ENCODE measurements at places on chromosomes 6 and 20.

DNA sequence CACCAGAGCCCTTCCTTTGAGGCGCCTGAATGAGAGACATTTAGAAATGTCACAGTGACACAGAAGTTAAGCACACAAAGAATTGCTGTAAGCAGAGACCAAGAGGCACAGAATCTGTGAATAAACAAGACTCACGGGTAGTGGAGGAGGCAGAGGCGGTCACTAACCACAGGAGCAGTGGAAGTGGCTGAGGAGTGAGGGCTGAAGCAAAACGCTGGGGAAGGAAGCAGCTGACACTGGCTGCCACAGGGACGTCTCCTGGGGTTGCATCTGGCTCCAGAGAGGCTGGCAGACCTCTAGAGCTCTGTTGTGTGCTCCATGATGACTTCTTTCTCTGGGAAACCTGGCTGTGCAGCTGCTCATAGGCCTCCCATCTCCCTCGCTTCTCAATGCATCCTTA is 65.0 kb upstream of the SLC2A12 start:
- no peak for DNase-seq

DNA sequence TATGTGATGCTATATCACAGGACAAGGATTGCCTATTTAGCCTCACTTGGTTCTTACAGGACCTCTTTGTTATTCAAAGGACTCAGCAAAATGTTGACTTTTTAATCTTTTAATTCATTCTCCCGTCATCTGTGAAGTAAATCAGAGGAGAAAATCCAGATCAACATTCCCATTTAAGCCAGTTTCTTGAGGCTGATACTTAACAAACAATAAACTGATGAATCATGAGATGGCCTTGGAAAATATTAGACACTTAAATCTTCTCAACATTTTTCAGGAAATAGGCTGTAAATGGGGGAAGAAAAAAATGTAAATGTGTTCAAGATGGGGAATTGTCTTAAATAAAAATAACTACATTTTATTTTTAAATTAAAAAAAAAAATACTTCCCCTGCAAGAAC is 55.9 kb upstream of the UBR2 start:
- DNase-seq, result no peak

DNA sequence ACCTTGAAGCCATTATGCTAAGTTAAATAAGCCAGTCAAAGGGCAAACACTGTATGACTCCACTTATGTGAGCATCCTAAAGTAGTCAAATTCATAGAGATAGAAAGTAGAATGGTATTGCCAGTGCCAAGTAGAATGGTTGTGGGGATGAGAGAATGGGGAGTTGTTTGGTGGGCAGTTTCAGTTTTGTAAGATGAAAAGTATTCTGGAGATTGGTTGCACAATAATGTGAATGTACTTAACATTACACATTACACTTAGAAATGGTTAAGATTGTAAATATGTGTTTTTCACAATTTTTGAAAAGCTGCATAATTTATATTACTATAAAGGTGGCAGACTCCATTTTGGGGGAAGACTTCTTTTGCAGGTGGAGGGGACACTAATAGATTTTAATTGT is 51.3 kb upstream of the CARMIL1 start:
- no peak for DNase-seq

DNA sequence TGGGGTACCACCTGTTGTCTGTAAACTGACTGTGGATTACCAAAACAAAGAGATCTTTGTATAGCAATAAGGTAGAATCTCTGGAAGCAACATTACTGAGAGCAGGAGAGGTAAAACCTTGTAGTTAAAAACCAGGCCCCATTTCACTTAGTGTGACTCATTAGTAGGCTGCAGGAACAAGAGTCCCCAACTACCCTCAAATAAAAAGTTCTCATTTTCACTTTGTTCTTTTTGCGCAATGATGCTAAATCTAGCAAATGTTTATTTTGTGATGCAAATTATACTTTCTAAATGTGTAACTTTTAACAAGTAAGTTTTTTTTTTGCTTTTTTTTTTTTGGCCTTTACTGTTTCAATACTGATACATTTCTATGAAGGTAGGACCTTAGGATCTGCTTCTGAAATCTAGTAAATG is 67.1 kb downstream of the ESF1 start:
- no peak for DNase-seq

GRCh38 chr20:535958-536357 is 7.6 kb downstream of the CSNK2A1 start:
- DNase-seq, result no peak

GRCh38 chr6:87501809-87502572 is 29.2 kb downstream of the SLC35A1 start:
- DNase-seq, result no peak

DNA sequence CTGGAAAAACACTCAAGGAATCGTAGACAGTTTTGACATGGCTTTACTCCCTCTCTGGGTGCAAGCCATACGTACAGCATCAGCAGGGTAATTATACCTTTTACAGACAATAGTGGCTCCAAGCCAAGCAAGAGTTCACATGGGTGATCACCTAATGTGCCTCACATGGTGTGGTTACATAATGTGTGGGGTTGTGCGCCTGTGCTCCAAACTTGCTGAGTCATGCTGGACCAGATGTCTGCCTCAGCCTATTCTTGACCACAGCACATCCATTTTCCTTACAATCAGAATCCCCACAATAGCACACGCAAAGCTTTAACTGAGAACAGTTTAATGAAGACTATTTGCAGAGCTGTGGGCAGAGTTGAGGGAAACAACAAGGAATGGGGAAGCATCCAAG is 74.5 kb downstream of the ALDH8A1 start:
- no peak for DNase-seq

GRCh38 chr20:22791877-22792525 is 207.6 kb upstream of the FOXA2 start:
- DNase-seq, result no peak

GRCh38 chr6:21739838-21740237 is 146.3 kb downstream of the SOX4 start:
- DNase-seq, result no peak

DNA sequence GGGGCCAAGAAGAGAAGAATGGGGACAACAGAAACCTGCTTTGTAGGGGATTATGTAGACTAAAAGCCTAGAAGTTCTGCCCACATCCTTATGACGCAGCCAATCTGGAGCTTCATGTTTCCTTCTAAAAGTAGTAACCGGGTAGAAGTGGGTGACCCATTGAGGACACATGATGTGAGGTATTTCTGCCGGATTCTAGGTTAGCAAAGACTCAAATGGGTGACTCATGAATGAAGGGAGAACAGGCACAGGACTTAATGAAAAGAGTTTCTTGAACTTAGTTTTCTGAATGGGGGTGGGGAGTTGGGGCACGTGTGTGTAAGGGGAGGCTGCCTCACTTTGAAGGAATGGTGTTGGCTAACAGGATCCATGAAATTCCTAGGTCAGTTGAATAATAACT is 68.8 kb downstream of the CDS2 start:
- DNase-seq, result no peak

- DNase-seq, result no peak
Observed at GRCh38 chr6:51526922-51527321, 560.5 kb downstream of the PKHD1 start.

GRCh38 chr20:17282501-17282900 is 55.7 kb downstream of the PCSK2 start:
- no peak for DNase-seq

DNA sequence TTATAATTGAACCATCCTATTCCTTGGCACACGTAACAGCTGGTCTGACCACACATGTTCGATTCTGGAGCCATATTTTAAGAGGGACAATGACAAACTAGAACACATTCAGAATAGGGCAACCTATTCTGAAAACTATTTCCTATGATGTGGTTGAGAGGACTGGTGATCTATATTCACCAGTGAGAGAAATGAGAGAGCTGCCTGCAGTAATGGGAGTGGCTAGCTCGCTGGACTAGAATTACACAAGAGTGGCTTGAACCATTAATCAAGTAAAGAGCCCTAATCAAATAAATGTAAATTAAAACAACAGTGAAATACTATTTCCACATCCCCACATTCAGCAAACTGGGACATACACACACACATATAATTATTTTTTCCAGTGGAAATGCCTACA is 55.3 kb upstream of the LY86 start:
- no peak for DNase-seq

DNA sequence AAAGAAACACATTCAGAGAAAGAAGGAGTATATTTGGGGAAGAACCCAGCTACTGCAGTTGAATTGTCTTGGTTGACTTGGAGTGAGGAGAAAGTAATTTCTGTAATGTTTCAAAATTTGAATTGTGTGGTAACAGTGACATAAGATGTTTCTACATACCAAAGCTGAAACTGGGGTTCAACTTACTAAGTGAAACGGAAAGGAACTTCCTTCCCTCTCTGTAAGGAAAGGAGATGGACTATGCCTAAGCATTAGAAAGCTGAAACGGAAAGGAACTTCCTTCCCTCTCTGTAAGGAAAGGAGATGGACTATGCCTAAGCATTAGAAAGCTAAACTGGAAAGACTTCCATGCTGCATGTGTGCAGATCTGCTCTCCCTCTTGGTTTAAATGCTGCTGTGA is 46.0 kb downstream of the HUS1B start:
- no peak for DNase-seq

- peak; percentile 32 for DNase-seq
Observed at GRCh38 chr6:169556758-169557548, 144.9 kb downstream of the WDR27 start.

DNA sequence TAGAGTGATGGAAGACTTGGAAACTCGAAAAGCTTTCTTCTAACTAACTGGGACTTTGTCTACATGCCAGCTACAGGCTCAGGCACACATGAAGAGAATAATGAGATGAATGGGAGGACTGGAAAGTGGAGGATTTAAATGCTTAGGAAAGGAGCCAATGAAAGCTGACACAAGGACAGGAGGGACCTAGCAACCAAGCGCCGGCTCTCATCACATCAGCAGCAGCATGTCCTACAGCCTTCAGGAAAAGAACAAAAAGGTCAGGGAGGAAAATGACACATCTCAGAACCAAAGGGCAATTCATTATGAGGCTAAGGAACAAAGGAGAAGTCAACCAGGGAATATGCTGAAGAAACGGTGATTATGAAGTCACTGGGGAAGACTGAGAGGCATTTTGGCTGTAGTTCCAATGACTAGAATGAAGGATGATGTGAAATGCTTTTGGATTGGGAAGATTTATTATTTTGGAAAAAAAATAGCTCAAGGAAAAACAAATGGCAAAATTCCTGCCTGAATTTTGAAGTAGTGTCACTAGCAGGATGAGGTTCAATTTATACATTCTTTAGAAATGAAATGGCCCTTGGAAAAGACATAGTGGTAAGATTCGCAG is 5.7 kb downstream of the BACH2 start:
- DNase-seq, result no peak

DNA sequence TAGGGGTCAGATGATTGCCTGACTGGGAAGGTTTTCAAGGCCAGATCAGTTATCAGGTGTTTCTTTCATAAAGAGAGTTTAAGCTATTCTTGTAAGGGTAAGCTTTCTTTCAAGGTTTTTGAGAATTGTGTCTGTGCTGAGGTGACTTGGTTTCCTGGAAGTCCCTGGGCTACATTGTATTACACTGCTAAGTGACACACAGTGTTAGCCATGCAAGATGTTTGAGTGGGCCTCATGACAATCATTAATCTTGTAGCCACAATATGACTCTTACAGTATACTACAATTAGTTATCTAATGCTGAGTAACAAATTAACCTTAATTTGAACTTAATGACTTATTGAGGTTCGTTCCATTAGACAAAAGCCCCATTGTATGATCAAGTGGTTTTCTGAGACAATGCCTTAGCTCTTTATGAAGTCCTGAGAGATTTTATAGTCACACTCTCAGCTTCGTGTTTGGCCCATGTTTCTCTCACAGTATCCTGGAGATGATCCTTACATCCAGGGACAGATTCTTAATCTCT is 186.7 kb downstream of the RPS12 start:
- no peak for DNase-seq

DNA sequence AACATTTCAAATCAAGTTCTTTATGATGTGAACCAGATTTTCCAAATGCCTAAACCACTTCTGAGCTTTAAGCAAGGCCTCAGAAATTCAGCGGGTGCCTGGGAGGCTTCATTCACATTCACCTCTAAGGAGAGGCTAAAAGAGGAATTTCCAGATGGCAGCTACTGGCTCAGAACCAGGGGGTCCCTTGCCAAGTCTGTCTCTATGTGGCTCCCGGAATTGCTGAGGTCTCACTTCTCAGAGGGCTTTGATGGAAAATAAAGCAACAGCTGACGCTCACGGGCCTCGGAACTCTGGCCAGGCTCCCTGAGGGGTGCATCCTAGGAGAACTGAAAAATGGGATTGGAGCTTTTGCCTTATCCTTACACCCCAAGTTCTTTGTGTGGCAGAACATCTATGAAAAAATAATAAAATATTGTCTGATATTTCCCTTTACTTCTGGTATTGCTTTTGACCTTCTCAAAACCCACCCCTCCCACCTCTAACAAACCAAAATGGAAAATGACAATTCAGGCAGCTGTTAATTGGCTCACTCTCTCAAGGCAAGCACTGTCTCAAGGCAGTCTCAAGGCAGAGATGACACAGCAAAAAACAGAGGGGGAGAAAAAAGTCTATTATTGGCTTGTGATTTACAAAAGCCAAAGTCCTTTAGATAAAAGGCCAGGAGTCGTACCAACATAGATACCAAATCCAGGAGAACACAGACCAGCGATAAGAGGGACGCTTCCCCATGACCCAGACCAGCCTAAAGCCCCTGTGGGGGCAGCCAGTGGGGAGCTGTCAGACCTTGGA is 21.8 kb upstream of the LRRN4 start:
- no peak for DNase-seq

- DNase-seq, result no peak
Observed at GRCh38 chr20:53124075-53124551, 152.0 kb downstream of the TSHZ2 start.

- peak; percentile 36 for DNase-seq
Observed at GRCh38 chr6:293193-294174, 1.2 kb downstream of the DUSP22 start.

DNA sequence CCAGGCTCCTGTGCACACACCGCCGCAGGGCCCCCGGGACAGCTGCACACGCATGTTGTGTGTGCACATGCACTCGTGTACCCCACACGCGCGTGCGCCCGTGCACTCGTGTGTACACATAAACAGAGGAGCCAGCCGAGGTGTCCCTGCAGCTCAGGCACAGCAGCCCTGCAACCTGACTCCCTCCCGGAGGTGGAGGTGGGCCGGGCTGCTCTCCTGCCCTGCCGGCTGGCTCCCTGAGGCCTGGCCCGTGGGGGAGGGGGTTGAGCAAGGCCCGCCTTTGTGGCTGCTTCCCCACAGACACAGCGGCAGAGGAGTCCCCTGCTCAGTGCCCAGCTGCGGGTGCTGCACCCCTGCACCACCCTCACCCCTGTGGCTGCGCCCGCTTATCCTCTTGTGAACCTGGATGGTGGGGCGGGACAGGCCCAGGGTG is 624 bp downstream of the RBBP8NL start:
- DNase-seq, result no peak

DNA sequence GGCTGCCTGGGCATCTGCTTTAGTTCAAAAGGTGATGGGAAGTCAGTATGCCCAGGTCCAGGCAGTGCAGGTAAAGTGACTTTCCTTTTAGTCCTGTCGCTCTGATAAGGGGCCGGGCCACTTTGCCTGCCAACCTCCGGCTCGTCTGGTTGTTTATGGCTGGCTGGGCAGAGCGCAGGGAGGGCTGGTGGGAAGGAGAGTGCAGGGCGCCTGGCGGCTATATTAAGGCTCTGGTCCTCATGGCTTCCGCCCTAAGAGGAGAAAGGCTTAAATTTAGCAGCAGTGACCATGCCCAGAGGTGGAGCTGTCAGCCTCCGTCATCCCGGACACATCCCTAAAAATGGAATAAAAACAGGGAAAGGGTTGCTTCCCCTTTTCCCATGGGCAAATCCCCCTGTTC is 14.6 kb downstream of the GATA5 start:
- no peak for DNase-seq

- no peak for DNase-seq
Observed at GRCh38 chr6:105733556-105734162, 330.8 kb upstream of the PREP start.
